ENCODE measurements at places on chromosomes 13 and 19.

DNA sequence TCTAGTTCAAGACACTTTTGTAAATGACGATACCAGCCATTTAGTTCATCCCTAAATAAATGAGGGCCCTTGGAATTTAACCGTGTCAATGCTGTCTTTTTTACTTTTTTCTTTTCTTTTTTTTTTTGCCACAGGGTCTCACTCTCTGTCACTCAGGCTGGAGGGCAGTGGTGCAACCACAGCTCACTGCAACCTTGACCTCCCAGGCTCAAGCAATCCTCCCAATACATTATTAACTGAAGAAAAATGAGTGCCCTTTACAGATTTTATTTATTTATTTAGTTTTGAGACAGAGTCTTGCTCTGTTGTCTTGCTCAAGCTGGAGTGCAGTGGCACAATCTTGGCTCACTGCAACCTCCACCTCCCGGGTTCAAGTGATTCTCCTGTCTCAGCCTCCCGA, 2.9 kb upstream of the MED4 start:
- no peak for DNase-seq

- DNase-seq: no peak
These were observed 3.2 kb downstream of the MAB21L1 start for GRCh38 chr13:35473206-35473775.

- no peak for DNase-seq
These were observed 272.8 kb downstream of the OLFM4 start for GRCh38 chr13:53301449-53301848.

- DNase-seq: no peak
These were observed 31.0 kb downstream of the TDRD12 start for GRCh38 chr19:32750441-32751055.

Data from substantia nigra (tissue), 51 donors.